CD4-positive, alpha-beta T cell treated with Interferon alpha-2 for 1 hour (primary cell): ENCODE measurements at places on chromosomes 5 and 9.

DNA sequence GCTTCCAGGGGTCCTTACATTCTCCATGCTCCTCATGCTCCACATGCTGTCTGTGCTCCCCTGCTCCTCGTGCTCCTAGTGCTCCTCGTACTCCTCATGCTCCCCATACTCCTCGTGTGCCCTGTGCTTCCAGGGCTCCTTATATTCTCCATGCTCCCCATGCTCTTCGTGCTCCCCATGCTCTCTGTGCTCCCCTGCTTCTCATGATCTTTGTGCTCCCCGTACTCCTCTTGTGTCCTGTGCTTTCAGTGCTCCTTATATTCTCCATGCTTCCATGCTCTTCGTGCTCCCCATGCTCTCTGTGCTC is 51.9 kb downstream of the TRIP13 start:
- no peak for DNase-seq

- DNase-seq: no peak
Measured at GRCh38 chr5:142722146-142722545, 36.3 kb upstream of the FGF1 start.

DNA sequence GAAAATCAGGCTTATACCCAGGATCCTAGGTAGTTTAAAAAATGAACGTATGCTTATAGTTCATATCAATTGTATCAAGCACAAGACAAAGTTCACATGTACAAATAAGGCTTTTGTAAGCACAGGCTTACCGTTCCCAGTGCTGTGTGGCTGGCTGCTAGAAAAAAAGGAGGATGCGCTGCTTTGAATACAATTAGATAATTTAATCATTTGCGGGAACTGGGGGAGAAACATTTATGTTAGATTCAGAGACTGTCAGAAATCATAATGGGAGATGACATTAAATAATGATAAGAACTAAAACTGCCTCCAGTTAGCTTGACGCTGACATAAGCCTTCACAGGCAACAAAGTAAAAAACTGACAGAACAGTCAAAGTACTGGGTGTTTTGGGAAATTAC is 93.2 kb downstream of the FNBP1 start:
- no peak for DNase-seq

- no peak for DNase-seq
Measured at GRCh38 chr9:134329886-134330285, 3.6 kb downstream of the RXRA start.

- no peak for DNase-seq
Measured at GRCh38 chr5:13878357-13878756, 66.1 kb downstream of the DNAH5 start.

DNA sequence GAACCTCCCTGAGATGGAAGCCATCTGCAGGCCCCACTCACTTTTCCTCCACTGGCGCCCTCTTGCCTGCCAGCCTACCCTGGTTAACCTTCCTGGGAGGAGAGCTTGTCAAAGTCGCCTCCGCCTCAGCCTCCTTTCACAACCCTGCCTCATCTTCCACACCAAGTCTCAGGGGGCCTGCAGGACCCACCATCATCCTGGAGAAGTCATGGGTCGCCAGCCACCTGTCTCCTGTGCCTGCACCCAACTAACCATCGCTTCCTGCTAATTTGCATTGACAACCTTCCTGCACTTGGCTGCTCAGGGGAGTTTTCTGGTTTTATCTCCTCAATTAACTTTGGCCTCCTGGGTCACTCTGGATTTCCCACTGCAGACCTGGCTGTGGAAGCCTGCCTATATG is 52.8 kb upstream of the GRHPR start:
- peak; percentile 28 for DNase-seq

DNA sequence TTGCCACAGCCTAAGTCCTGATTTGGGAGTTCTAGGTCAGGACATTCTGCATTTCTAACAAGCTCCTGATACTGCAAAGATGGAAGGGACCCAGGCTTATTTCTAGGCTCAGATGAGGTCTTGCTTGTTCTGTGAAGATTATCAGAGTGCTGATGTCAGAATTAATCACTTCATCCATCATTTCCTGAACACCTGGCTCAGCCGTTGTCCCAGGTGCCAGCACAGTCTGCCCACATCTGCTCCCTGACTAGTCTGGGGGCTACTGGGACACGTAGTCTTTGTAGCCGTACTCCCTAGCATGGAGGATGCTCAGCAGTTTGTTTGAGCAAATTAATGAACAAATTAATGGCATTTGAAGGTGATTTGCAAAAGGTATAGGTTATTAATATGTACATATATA is 17.9 kb upstream of the SPINK4 start:
- no peak for DNase-seq

GRCh38 chr5:62600560-62601252 is 22.1 kb downstream of the LRRC70 start:
- DNase-seq: no peak

- no peak for DNase-seq
Measured at GRCh38 chr9:131992906-131993657, 86.6 kb downstream of the MED27 start.

GRCh38 chr9:16046713-16047112 is 493.9 kb downstream of the CCDC171 start:
- no peak for DNase-seq

DNA sequence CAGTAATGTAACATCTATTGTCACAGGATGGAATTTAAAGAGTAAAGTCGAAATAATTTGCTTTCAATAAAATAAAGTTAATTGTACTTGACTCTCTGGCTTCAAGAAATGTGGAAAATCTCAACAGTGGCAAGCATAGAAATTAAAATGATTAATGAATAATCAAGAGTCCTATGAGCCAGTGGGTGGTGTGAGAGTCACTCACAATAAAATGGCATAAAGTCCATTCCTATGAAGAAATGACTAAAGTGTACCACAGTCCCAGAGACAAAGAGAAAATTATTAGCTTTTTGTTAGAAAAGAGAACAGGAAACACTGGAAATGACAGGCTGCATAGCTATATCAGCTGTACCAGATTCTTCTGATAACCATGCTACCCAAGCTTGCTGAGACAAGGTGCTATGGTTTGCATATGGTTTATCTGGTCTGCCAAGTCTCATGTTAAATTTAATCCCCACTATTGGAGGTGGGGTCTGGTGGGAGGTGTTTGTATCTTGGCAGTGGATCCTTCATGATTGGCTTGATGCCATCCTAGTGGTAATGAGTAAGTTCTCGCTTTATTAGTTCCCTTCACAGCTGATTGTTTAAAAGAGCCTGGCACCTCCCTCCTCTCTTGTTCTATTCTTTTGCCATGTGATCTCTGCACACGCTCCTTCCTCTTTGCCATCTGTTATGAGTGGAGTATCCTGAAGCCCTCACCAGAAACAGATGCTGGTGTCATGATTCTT is 647.7 kb upstream of the ITGA1 start:
- no peak for DNase-seq

GRCh38 chr9:89426384-89426961 is 71.4 kb downstream of the SEMA4D start:
- peak; percentile 59 for DNase-seq

DNA sequence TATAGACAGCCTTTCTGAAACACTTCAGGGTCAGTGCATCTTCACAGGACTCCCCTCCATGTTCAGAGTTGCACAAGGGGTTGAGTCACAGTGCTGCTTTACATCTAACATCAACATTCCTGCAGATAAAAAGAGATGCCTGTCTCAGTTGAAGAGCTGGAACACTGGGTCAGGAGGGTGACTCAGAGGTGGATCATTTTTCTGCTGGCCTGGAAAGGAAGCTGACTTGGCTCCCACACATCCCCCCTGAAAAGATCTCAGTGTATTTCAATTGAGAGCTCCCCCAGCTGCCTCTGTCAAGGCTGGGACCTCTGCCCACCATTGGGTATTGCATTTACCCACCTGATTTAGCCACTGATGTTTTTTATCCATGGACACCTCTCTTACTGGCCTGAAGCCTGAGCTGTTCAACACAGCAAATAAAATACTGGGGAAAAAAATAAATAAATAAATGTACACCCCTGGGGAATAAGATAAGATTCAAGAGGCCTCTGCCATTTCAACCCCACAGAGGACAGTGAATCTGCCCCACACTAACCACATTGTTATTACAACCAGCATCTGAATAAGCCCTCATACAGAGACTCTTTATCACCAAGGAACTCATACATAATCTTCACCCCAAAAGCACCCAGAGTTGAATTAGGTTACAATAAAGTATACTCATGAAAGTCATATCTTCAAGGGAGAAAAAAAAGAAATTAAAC is 716.4 kb downstream of the SEMA5A start:
- no peak for DNase-seq

DNA sequence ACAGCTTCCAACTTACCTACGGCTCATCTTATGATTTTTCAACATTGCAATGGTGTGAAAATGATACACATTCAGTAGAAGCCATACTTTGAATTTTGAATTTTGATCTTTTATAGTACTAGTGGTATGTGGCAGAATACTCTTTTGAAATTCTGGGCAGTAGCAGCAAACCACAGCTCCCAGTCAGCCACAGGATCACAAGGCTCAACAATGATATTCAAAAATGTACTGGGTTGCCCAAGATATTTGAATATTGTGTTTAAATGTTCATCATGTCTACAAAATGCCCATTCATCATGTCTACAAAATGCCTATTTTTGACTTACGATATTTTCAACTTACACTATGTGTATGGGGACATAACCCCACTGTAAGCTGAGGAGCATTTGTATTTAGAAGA is 81.3 kb upstream of the PRR16 start:
- no peak for DNase-seq

- DNase-seq: no peak
Measured at GRCh38 chr5:143302341-143303045, 101.0 kb downstream of the NR3C1 start.

- DNase-seq: no peak
Measured at GRCh38 chr5:97093193-97093592, 49.2 kb downstream of the LIX1 start.

GRCh38 chr5:138102454-138103318 is 18.9 kb downstream of the WNT8A start:
- peak; percentile 1 for DNase-seq

DNA sequence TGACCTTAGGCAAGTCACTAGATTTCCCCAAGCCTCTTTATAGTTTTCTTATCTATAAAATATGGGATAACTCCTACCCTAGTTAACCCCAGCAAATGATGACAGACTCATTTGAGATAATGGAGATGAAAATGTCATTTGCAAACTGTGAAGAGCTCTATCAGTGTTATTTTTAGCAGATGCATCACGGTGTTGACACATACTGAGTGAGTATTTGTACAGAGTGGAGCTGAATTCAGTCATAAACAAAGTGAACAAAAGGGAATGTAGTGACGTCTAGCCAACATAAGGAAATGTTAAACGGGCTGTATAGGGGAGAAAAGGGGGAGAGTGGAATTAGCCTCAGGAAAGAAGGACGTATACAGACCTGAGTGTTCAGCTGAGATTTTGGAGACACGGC is 75.9 kb downstream of the NMUR2 start:
- DNase-seq: no peak

DNA sequence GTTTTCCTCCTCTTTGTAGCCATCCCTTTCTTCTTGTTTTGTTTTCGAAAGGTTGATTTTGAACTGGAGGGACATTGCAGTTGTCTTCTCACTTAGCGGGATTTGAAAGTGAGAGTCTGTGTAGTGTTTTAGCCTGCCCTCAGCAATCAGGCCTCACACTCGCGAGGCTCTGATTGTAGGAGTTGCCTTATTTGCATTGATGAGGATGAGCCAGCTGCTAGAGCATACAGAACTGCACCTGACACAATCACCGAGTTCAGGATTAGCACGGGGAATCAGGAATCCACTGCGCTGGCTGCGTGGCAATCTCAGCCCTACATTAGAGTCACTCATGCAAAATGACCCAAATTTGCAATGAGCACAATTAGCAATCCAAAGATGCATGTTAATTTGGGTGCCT is 122.5 kb upstream of the TMEM161B start:
- no peak for DNase-seq

DNA sequence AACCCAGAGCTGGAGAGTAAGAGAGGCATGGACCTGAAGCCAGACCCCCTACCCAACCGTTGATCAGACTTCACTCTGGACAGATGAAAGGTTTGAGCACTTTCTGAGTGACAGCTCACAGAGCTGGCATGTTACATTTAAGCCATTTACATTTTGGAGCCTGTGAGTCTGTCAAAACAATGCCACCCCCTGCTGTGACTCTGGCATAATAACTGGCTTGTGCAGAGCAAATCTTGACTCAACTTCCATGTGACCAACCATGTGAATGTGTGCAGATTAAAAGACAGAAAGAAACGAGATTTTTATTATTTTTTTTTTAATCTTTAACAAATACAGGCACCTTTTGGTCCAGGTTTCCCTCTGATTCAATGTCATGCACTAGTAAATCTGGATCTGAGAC is 48.5 kb downstream of the MFAP3 start:
- DNase-seq: no peak

GRCh38 chr5:67173959-67174358 is 22.6 kb downstream of the CD180 start:
- no peak for DNase-seq

- DNase-seq: no peak
Measured at GRCh38 chr9:133509179-133510083, 15.3 kb downstream of the MYMK start.

DNA sequence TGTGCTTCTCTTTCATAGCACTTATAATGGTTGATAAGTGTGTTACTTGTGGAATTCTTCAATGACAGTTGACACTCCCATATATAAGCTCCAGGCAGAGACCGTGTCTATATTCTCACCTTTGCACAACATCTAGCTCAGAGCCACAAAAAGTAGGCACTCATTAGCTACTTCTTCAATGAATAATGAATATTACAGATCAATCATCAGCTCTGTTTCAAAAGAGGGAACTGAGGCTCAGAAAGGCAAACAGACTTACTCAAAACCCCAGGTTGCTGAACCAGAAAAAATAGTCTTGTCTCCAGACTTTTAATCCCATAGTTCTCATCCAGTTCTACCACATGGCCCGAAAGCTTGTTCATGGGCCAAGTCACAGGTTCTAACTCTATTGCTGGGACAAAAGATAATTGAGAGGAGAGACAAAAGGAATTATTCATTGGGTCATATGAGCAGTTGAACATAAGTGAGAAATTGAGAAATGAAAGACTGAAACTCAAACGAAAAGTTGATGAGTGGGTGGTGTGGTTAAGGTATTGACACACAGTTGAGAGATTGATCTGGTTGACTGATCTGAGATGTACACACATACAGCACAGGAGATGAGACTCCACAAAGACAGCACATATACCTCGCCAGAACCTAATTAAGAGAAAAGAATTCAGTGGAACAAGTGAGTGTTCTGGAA is 381.6 kb downstream of the EFNA5 start:
- no peak for DNase-seq

DNA sequence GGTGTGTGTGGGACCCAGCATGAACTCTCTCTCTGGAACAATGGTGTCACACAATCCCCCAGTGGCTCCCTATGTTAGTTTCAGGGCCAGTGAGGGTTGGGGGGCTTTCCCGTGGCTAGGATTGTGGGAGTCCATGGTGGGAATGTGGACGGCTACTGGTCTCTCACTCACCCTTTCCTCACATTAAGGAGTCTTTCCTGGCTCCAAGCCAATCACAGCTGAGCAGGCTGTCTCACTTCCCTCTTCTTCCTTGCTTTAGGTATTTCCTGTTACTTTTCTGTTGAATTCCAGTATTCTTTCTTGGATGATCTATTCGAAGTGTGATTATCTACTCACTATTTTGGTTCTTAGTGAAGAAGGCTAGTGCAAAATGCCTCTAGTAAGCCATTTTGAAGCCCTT is 324.4 kb upstream of the MPDZ start:
- DNase-seq: no peak
